Spinal cord (tissue), 10 donors: ENCODE measurements at places on chromosomes 4 and X. TPM values are rescaled to one million over a fixed set of nuclear protein-coding genes. Genes with fewer than 3 reads are reported as not detected.

DNA sequence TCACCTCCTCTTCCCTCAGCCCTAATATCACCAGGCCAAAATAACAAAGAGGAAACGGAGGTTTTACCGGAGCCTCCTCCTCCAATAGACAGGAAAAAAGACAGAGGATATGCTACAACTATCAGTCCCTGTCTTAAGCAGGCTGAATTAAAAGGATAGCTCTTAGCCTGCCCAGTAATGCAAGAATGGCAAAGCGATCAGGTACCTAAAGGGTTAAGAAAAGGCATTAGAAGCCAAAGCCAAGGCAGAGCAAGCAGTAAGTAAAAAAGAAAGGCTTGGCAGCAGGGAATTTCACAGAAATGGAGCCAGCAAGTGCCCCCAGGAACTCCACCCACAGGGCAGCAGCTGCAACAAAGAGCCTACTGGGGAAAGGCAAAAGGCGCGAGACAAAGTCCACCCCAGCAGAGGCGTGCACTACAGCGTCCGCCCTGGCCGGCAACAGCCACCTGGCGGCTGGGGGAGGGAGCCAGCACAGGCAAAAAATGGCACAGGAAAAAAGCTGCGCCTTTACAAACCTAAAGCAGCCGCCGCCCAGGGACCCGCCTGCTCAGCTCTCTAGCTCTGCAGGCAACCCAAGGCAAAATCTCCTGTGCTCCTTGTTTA is 220.6 kb upstream of the ZC4H2 start:
- DNase-seq, result peak; percentile 43

DNA sequence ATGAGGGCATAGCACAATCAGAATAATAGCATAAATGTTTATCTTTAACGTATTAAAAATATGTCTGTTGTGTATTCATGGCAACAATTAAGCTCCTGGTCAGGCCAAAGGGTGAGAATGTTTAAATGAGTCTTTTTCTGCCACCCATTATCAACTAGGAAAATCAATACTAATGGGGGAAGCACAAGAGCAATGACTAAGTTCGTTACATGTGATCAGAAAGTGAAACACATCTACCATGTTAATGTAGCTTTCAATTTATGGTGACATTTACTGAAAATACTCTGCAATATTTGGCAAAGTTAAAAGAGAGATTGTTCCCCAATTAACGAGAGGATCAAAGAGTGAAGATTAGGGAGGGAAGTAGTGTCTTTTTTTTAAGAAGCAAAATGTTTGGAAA is 143.7 kb downstream of the NAA11 start:
- no peak for DNase-seq

- DNase-seq, result no peak
These were observed 94.0 kb upstream of the DDIT4L start for GRCh38 chr4:100284129-100284880.

- no peak for DNase-seq
These were observed 29.2 kb downstream of the METAP1 start for GRCh38 chr4:99024481-99025275.

The RAB9B gene
- 11.2 TPM for total RNA-seq

GRCh38 chr4:94472056-94472826 is 20.5 kb downstream of the PDLIM5 start:
- DNase-seq, result no peak

DNA sequence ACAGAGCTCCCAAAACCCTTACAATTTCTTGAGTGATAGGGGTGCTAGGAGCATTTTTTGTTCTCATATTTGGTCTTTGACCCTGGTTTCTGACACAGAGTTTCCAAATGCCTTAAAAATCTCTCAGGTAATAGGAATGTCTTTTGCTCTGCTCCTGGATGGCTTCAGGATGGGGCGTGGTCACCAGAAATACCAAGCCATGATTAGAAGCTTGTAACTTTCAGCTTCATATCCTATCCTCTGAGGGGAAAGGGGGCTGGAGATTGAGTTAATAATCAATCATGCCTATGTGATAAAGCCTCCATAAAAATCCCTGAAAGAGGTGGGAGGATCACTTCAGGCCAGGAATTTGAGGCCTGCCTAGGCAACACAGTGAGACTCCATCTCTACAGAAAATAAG is 34.6 kb upstream of the IL9R start:
- no peak for DNase-seq

The F8A3 gene
- 2.4 TPM for total RNA-seq

The MAGEA2B gene
- total RNA-seq, result not detected

The ETDB gene
- total RNA-seq, result not detected

- no peak for DNase-seq
These were observed 83.0 kb downstream of the AFF1 start for GRCh38 chr4:87017580-87018342.

DNA sequence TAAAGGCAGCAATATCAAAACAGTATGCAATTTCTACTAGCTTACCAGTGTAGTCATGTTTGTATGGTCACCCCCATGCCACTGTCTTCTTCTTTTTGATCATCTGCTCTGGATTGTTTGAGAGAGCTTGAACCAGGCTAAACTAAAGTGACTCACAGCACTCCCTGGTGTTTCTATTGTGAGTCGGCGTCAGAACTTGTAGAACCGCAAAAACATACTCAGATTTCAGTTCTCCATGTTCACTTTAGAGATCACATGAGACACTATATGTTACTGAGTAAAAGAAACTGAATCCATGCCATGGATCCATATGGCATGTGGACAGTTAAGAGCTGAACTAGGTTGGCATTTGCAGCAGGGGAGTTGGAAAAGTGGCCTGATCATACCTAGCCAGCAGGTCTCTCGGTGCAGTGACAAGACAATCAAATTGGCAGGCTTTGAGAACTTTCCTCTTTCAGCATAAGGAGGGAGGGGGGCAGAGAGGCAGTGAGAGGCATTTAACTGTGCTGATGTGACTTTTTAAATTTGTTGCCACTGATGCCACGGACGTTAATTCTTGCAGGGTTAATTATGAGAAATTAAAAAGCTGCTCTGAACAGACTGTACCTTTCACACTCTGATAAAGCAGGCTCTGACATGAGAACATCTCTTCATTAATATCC is 88.4 kb downstream of the AFF2 start:
- DNase-seq, result no peak

The MAP7D3 gene
- 8.5 TPM for total RNA-seq

DNA sequence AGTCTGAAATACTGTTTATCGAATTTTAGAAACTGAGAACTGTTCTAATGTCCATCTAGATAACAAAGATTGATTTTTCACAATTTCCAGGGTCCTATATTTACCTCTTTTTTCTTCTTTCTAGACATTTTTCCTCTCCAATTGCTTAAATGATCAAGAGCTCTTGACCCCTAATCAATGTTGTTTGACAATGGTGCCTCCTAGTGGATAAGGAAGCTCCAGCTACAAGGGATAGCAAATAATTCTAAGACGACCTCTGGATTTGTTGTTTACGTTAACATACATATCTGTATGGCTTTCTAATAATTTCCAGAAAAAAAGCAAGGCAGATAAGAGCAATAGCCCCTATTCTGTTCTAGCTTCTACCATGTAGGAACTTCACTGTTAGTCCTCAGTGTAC is 35.8 kb downstream of the GPR82 start:
- DNase-seq, result no peak

- no peak for DNase-seq
These were observed 27.6 kb downstream of the QRFPR start for GRCh38 chr4:121353213-121353612.

- DNase-seq, result no peak
These were observed 341.5 kb downstream of the ARHGAP10 start for GRCh38 chr4:148073349-148073748.
